NCI-H1930 (cell line): ENCODE measurements at places on chromosomes 1 and 21.

- DNase-seq: no peak
These were observed 248.8 kb downstream of the RHOU start for GRCh38 chr1:228984107-228984506.

DNA sequence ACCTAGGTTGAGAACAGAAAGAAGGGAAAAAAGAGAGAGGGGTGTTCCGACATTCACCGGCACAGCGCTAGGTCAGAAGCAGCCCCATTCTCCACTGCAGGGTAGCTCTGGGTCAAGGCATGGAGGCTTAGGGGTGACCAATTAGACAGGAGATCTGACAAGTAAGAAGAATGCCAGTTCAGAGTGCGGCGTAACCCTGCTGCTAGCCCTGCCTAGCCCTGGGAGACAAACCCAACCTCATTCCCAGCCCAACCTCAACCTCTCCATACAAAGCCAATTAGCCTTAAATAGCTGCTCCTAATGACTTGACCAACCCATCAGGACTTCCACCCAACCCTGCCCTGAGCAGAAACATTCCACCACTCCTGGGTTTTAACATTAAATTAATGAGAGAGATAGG lies 3.4 kb downstream of the PRELP start:
- DNase-seq: no peak

- DNase-seq: no peak
These were observed 521.1 kb downstream of the ADGRL2 start for GRCh38 chr1:82321794-82322193.

GRCh38 chr1:208631506-208631905 lies 387.3 kb upstream of the PLXNA2 start:
- DNase-seq: no peak

DNA sequence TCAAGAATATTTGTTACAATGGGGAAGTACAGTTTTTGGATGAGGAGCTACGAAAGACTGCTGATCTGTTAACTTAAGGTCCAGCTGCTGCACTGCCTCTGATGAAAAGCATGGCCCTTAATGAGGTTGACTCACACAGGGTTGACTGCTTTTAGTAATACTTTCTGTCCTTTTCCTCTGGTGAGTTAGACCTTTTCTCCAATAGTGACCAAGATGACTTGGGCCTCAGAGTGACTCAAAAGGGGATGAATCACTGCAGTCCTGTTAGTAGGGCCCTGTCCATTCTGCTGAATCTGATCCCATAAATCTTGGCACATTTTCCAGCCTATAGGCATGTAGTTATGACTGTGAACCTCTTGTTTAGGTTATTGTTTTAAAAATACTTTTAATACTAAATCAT lies 2.7 kb downstream of the DISP1 start:
- DNase-seq: no peak

- DNase-seq: no peak
These were observed 547.2 kb downstream of the PLPP3 start for GRCh38 chr1:56032096-56032676.
